HS-5 (cell line): ENCODE measurements at places on chromosomes 12 and 14.

DNA sequence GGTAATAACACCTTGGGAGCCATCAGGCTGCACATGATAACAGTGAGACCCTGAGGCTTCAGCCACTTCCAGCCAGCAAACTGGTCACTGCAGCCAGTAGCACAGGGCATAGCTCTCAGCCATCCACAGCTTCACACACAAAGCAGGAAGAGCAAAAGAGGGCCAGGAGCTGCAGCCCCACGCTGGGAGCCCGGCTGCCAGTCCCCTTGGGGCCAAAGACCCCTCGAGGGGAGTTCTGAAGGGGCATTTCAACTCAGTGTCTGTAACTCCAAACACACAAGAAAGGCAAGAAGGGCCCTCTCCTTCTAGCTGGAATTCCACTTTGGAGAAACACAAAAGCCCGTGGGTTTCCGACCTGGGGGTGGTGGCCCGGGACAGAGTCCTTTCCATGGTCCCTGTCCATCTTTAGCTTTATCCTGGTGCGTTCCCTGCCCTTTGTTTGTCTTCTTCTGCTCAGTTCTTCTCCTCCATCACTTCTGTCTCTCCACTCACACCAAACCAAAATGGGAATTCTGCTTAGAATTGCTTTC lies 151.8 kb upstream of the FKBP4 start:
- no peak for DNase-seq

- no peak for DNase-seq
Observed at GRCh38 chr12:74527491-74527890, 10.1 kb upstream of the ATXN7L3B start.

DNA sequence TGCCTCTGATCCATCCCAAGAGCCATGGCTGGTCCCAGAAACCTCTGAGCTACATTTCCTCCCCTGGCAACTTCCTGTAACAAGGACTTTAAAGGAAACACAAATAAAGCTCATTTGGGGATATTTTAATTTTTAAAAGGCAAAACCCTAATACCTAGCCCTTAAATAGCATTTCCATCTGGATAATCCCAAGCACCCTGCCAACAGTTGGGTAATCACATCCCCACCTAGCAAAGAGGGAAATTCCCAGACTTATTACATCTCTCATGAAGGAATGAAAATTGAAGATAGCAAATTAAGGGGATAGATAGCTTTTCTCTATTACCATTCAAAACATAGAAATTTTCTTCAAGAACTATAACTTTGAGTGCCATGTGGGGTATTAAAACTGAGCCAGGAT lies 213.7 kb upstream of the BMP4 start:
- no peak for DNase-seq

DNA sequence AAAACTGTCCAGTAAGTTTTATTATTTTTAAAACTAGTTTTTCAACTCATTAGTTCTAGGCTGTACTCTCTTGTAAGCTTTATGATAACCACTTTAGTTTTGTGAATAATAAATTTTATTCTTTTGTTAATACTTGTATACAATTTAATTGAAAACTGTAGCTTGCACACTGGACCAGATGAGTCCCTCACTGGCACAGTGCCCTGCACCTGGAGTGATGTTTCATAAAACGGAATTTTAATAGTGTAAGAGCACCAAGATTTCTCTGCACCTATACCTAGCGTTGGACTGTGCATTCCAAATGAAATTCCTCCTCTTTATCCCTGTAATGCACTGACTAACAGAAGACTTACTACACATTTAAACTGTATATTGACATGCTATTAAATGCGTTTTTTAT lies 80.8 kb downstream of the PRIMA1 start:
- DNase-seq: no peak

DNA sequence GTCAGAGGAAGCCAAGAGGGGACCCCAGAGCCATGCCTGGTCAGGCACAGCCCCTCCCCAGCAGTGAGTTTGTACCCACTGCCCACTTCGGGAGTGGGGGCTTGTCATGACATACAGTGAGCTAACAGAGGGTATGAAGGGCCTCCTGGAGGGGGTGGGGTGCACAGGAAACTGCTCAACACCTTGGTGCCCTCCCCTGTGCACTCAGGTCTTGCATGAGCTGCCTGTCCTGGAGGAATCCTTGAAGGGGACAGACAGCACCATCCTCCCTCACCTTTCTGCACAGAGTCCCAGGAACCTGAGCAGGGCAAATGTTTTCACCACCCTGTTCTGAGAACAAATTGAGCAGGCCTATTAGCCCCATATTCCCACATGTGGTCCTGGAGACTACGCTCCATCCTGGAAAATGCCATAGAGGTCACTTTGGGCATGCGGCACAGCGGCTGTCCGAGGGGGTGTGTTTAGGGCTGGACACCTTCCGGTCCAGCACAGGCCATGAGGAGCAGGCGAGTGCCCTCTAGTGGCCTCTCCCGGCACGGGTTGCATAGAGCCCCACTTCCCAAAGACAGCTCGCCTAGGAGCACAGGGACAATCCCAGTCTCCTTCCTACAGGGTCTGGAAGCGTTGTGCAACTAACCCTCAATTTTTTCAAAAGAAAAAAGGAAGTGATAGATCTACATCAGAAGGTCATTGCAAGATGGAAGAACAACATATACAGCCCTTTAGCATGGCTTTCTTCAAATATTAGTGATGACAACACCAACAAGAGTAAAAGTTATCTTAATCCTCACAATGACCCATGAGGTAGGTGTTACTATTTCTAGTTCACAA lies 31.9 kb upstream of the ZFP36L1 start:
- DNase-seq: peak; percentile 46

DNA sequence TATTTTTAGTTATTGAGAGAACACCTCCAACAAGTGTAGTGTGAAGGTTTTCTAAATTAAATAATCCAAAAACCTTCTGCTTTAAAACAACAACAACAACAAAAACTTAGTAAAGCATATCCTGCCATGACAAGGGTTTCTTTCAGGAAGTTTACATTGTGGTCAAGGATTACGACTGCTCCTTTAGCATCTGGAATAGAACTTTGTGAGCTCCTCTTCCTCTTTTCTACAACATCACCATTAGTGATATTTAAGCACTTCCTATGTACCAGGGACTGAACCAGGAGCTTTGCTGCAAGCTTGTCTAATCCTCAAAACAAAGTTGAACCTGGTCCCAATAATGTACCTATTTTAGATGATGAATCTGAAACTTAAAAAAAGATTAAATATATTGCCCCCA lies 315.4 kb upstream of the KITLG start:
- DNase-seq: no peak

DNA sequence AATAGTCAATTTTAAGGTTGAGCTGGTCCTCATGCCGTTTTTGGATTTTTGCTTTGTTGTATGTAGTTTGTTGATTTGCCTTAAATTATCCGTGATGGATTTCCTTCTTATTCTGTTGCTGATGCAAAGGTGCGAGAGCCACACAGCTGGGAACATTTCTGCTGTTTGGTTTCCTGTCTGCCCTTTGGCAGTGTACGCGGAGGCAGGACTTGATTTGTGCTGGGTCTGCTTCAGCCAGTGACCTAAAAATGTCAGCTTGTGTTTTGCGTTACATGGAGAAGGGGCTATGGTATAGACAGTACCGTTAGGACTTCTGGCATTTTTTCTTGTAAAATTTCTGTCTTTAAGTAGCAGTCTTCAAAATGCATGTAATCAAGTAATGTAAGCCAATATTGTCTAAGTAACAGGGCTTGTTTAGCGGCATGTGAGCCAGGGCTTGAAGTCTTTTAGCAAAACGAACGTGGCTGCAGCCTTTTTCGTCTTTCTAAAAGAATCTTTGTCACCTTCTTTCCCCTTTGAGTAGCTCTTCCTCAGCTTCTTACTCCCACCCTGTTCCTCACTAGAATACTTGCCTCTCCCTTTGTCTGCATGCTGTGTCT lies 18.2 kb upstream of the RD3L start:
- no peak for DNase-seq

DNA sequence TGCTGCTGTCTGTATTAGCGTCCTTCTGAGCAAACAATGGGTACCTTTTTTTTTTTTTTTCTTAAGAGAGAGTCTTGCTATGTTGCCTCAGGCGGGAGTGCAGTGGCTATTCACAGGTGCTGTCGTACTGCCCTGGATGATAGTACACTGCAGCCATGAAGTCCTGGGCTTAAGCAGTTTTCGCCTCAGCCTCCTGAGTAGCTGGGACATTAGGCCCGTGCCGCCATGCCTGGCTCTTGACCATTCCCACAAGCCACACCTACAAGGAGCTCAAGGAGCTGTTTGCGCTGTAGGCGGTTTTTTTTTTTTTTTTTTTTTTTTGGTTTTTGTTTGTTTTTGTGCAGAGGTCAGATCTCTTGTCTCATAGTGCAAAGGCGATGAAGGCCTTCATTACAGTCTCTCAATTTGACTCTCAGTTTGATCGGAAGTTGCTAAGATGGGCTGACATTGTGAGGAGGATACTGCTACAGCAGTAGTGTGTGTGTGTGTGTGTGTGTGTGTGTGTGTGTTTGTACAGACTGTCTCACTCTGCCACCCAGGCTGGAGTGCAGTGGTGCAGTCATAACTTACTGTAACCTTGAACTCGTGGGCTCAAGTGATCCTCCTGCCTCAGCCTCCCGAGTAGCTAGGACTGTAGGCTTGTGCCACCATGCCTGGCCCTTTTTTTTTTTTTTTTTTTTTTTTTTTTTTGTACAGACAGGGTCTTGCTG lies 34.2 kb downstream of the TRAF3 start:
- no peak for DNase-seq

- DNase-seq: no peak
Observed at GRCh38 chr14:95530473-95531276, 4.2 kb upstream of the GLRX5 start.

- DNase-seq: no peak
Observed at GRCh38 chr12:1350934-1351240, 243.5 kb downstream of the FBXL14 start.

- no peak for DNase-seq
Observed at GRCh38 chr14:23093526-23093925, 1.4 kb downstream of the ACIN1 start.

- no peak for DNase-seq
Observed at GRCh38 chr14:101004176-101004575, 100.7 kb upstream of the RTL1 start.

GRCh38 chr14:105166571-105167302 lies 1.8 kb downstream of the JAG2 start:
- DNase-seq: no peak

- DNase-seq: no peak
Observed at GRCh38 chr14:92954933-92955332, 32.0 kb downstream of the CHGA start.

DNA sequence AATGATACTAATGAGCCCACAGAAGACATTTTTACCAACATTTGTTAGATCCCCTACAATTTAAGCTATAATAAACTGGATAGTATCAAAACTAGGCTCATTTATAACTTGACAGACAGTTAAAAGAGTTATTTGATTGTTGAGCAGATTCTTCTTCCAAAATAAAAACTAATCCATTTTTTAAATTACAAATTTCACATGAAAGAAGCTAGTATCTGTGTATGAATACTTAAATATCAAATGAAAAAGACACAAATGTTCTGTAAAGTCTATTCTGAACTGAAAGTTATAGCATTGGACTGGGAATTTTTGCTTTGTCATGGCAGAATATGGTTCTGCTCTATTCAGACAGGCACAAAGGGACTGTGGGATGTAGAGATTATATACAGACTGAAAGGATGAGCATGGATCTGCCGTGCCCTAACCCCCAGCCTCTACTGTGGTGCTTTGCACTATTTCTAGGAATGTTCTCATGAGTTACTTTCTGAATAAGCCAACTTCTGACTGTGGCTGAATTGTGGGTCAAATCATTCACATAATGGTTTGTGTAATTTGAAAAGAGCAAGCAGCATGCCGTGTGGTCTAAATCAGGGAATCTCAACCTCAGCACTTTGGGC lies 352.7 kb downstream of the KCNH5 start:
- no peak for DNase-seq

GRCh38 chr14:32230695-32231280 lies 27.7 kb upstream of the RNU6-8 start:
- no peak for DNase-seq

DNA sequence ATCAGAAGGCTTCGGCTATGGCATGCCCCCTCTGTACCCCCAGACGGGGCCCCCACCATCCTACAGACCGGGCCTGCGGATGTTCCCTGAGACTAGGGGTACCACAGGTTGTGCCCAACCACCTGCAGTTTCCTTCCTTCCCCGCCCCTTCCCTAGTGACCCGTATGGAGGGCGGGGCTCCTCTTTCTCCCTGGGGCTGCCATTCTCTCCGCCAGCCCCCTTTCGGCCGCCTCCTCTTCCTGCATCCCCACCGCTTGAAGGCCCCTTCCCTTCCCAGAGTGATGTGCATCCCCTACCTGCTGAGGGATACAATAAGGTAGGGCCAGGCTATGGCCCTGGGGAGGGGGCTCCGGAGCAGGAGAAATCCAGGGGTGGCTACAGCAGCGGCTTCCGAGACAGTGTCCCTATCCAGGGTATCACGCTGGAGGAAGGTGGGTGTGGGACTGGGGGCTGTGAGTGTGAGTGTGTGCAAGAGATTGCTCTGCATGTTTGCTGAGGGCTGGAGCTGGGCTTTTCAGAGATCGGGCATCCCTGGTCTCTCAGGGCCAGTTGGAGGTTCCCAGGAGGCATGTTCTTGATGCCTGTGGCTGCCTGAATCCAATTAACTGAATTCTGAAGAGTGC lies 8.6 kb downstream of the NFATC4 start:
- DNase-seq: no peak

GRCh38 chr14:68089146-68089731 lies 269.7 kb downstream of the RAD51B start:
- DNase-seq: no peak

DNA sequence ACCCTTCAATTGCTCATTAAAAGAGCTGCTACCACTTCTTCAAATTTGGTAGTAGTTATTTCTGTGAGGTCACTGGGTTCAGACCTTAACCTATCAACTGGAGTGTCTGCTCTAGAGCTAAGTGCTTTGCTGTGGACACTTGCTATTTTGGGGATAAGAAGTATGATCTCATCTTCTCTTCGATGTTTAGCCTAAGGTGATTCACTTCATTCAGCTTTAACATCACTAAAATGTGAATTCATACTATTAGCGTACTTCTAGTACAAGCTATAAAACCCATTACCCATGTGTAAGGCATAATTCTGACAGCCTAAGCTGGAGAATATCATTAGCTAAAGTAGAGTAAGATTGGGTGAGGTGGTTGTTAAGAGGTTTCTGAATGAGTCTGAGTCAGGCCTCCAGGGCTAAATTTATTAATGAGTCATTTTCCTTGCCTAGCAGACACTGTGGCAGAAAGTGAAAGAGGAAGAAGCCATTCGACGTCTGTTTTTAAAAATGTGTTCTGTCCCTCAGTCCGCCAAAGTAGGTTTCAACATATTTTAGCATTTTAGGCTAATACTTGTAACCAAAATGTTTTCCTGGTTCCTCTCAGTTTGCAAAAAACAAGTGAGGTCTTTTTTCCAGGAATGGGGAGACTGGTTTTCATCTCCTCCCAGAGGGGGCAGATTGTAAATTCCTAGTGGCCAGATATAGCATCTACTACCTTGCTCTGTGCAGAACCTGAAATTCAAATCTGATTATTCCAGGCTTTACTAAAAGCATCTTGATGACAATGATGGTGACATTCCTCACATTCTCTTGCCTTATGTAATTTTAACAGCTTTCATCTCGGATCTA lies 103.6 kb downstream of the SSPN start:
- peak; percentile 65 for DNase-seq

GRCh38 chr12:49109641-49110463 lies 795 bp downstream of the LMBR1L start:
- no peak for DNase-seq

GRCh38 chr12:71060426-71060825 lies 97.4 kb downstream of the TSPAN8 start:
- DNase-seq: no peak
